ENCODE measurements at places on chromosomes 3 and 15.

- no peak for DNase-seq
Measured at GRCh38 chr15:101532865-101533264, 43.4 kb upstream of the PCSK6 start.

GRCh38 chr15:60704129-60704528 is 225.2 kb upstream of the ICE2 start:
- DNase-seq, result no peak

GRCh38 chr3:177351757-177352158 is 154.5 kb upstream of the TBL1XR1 start:
- no peak for DNase-seq

- no peak for DNase-seq
Measured at GRCh38 chr3:129341331-129342141, 62.9 kb downstream of the HMCES start.

GRCh38 chr3:53493595-53493962 is 832 bp upstream of the CACNA1D start:
- no peak for DNase-seq

DNA sequence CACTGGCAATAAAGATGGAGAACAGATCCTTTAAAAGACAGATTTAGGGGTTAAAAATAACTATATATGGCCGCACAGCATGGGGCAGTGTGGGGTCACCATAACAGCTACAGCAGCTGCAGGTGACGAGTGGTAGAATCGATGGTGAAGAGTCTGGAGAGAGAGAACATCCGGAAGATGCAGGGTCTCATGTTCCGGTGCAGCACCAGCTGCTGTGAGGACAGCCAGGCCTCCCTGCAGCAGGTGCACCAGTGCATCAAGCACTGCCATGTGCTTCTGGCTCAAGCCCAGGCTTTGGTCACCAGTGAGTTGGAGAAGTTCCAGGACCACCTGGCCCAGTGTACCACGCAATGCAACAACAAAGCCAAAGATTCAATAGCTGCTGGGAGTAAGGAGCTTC is 93.7 kb upstream of the IMPG2 start:
- no peak for DNase-seq

- DNase-seq, result no peak
Measured at GRCh38 chr15:56411122-56411749, 46.0 kb downstream of the TEX9 start.
